ENCODE measurements at places on chromosomes 11 and 22. TPM values are rescaled to one million over a fixed set of nuclear protein-coding genes. Genes with fewer than 3 reads are reported as not detected.
A peak's percentile ranks its signal among the peaks of the same experiment; 100 is the strongest.

- no peak for DNase-seq
Measured at GRCh38 chr11:22516111-22516510, 109.5 kb downstream of the FANCF start.

- DNase-seq: no peak
Measured at GRCh38 chr11:81032906-81033305, 1592.1 kb upstream of the TENM4 start.

DNA sequence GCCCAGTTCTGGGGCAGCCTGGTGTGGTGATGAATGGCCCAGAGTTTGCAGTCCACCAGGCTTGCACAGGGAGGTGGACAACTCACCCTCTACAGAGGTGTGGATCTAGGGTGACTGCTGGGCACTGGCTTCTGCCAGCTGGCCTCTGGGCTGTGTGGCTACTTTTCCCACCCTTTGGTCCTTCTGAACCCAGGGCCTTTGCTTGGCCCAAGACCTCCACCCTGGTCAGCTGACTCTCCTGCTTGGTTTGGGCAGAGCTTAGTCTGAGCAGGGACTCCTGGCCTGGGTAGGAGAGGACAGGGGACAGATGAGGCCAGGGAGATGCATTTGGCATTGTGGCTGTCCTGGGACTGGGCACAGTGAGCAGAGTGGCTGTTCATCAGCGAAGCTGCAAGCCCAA lies 83.0 kb upstream of the SHANK2 start:
- no peak for DNase-seq

- DNase-seq: no peak
Measured at GRCh38 chr22:33023153-33023827, 34.9 kb downstream of the SYN3 start.

DNA sequence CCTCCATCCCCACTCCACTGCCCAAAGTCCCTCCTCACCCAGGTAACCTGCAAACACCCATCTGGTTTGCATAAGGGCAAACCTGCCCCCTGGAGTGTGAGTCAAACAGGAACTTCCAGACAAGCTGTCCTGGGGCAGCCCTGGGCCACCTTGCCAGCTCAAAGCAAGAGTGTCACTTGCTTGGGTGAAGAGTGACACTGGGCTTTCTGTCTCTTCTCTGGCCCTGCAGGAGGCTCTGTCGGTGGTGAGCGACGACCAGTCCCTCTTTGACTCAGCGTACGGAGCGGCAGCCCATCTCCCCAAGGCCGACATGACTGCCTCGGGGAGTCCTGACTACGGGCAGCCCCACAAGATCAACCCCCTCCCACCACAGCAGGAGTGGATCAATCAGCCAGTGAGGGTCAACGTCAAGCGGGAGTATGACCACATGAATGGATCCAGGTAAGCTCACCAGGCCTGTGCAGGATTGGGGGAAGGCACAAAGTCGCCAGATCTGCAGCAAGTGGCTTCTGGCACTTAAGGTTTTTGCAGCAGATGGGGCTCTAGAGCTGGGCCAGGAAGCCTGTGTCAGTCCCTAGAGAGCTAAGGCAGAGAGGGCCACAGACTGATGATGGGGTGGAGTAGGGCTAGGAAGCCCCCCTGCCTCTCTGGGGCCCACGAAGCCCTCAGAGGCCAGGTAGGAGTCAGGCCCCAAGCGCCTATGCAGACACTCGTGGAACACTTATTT lies 64.2 kb downstream of the FLI1 start:
- no peak for DNase-seq

- peak; percentile 80 for DNase-seq
Measured at GRCh38 chr22:29071261-29072045, 1.4 kb upstream of the KREMEN1 start.

- no peak for DNase-seq
Measured at GRCh38 chr22:30481711-30482110, 9.9 kb upstream of the SEC14L3 start.

DNA sequence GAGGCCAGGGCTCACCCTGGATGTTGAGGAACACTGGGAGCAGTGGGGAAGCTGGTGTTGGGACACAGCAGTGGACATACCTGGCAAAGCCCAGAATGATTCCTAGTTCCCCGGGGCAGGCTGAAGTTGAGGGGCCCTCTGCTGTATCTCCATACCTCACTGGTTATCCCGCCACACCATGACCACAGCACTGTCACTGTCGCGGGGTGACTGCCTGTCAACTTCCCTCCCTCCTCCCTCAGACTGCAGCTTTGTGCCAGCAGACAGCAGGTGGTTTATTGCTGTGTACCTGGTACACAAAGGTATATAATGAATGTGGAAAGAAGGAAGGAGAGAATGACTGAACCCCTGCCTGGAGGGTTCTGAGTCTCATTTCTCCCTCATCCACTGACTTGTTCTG lies 318.7 kb downstream of the TMEM135 start:
- no peak for DNase-seq

Gene LGALS12
- not detected for total RNA-seq

DNA sequence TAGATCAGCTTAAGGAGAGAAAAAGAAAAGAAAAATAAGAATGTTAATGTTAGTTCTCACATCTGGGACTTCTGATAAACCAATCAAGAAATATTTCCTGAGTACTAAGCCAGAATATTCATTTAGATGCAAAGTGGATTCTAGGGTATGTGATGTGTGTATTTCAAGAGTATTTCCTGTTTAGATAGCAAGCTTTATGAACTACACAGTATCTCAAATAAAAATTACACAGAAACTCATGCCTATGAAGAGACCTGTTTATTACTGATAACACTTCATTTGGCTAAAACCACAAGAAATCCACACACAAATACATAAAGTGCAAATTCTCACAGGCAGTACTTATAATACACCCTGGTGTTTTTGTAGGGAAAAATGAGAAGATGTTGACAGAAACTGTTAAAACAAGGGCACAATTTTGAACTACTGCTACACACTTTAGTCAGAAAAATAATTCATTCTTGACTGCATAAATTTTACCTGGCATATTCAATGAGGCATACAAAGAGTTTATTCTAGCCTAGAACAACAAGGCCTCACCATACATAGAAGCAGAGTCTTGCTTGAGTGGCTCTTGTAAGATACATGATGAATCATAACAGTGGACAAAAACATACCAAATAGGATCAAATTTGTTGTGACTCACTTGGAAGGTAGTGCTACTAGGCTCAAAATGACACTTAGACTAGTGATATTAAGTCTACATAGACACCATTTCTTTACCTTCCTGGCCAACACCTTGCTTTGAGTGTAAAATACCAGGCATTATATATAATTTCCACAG lies 18.8 kb upstream of the P4HA3 start:
- DNase-seq: no peak

GRCh38 chr11:110479108-110480101 lies 49.7 kb downstream of the FDX1 start:
- no peak for DNase-seq

Gene CD81
- total RNA-seq: 472 TPM

Gene UPK3A
- total RNA-seq: 103 TPM

GRCh38 chr22:40043081-40043480 lies 48.3 kb downstream of the FAM83F start:
- DNase-seq: peak; percentile 88

- peak; percentile 35 for DNase-seq
Measured at GRCh38 chr11:2708151-2708581, 8.4 kb upstream of the KCNQ1OT1 start.

- no peak for DNase-seq
Measured at GRCh38 chr11:34929794-34930763, 13.7 kb downstream of the PDHX start.

DNA sequence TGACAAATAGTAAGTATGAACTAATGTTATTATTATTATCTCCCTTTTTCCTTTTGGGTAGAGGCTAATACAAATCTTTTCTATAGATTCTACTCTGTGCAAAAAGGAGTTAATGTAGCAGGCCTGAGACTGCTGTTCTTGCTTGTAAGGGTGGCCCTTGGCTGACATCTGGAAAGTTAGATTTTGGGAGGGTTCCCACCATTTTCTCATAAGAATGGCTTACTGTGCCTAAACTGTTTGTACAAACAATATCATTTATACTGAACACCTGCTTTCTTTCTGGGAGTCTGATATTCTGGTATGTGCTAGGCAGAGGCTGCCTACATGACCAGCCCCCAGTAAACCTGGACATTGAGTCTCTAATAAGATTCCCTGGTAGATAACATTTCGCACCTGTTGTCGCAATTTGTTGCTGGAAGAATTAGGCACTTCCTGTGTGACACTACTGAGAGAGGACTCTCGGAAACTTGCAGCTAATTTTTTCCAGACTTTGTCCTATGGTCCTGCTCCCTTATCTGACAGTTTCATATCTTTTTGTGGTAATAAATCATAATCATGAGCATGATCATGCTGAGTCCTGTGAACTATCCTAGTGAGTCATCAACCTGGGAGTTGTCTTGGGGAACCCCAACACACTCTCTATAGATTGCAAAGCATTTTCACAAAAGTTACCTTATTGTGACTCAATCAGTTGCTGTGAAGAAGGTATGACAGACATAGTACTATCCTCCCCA lies 257.7 kb upstream of the CCDC90B start:
- no peak for DNase-seq

DNA sequence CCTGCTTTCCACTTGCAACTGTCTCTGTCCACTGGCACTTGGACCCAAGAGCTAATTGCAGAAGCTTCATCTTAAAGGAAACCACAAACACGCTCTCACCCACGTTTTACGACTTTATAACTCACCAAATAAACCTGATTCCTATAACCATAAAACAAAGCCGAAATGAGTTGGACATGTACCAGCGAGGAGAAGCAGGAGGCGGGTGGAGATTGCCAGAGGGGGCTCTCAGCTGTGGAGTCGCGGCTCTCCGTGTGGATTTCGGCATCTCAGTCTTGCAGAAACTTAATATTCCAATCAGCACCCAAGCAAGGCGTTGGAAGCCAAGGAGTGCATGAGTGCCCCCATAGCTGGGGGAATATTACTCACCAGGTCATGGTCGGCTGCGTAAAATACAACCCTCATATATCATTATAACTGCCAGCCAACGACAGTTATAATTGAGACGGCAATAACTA lies 483.6 kb downstream of the MN1 start:
- DNase-seq: no peak

Gene BACE1-AS
- 4.8 TPM for total RNA-seq

Data from prostate gland (tissue), 2 donors.